ENCODE measurements at places on chromosomes 13 and 19.

GRCh38 chr19:33270769-33271168, 31.6 kb downstream of the CEBPA start:
- H3K4me1 ChIP-seq = no peaks in the 10 kb centered on the region
- no peaks in the 10 kb centered on the region for H3K36me3 ChIP-seq
- no peak overlapping the region for H3K4me3 ChIP-seq
- H3K27me3 ChIP-seq = peaks cover 21% of the 10 kb centered on the region

DNA sequence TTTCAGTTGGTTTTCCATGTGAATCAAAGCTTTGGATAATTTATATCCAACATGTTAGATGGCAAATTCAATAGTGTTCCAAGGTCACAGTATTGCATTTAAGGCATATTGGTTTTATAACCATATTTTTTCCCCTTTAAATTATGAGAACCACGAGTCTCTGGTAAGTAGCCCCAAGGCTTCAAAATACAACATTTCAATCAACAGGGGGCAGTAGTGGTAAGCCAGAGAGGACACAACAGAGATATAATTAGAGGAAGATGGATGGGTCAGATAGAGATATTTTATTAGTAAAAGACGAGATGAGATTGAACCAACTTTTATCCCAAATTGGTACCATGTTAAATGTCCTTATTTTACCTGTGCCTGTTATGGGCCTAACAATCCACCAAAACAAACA, 53.1 kb downstream of the KL start:
- no peaks in the 10 kb centered on the region for H3K27me3 ChIP-seq
- H3K27ac ChIP-seq = no peak overlapping the region
- no peak overlapping the region for H3K4me3 ChIP-seq
- H3K4me1 ChIP-seq = no peaks in the 10 kb centered on the region
- H3K36me3 ChIP-seq = no peaks in the 10 kb centered on the region

GRCh38 chr19:29609636-29610035, 3.6 kb downstream of the POP4 start:
- DNase-seq = no peak
- H3K36me3 ChIP-seq = peaks cover 52% of the 10 kb centered on the region
- peaks cover 13% of the 10 kb centered on the region for H3K4me1 ChIP-seq
- H3K27me3 ChIP-seq = no peaks in the 10 kb centered on the region
- H3K4me3 ChIP-seq = no peak overlapping the region

- H3K27me3 ChIP-seq = no peaks in the 10 kb centered on the region
- no peaks in the 10 kb centered on the region for H3K36me3 ChIP-seq
- no peak overlapping the region for H3K4me3 ChIP-seq
- no peak for DNase-seq
- no peaks in the 10 kb centered on the region for H3K4me1 ChIP-seq
Observed at GRCh38 chr13:51180853-51181511, 41.2 kb upstream of the FAM124A start.

GRCh38 chr19:38975861-38976271, 324 bp upstream of the FBXO17 start:
- no peaks in the 10 kb centered on the region for H3K4me1 ChIP-seq
- no peak overlapping the region for H3K27ac ChIP-seq
- DNase-seq = no peak
- no peak overlapping the region for H3K4me3 ChIP-seq
- no peaks in the 10 kb centered on the region for H3K27me3 ChIP-seq
- H3K36me3 ChIP-seq = no peaks in the 10 kb centered on the region
